ENCODE measurements at places on chromosomes 7 and 10.

DNA sequence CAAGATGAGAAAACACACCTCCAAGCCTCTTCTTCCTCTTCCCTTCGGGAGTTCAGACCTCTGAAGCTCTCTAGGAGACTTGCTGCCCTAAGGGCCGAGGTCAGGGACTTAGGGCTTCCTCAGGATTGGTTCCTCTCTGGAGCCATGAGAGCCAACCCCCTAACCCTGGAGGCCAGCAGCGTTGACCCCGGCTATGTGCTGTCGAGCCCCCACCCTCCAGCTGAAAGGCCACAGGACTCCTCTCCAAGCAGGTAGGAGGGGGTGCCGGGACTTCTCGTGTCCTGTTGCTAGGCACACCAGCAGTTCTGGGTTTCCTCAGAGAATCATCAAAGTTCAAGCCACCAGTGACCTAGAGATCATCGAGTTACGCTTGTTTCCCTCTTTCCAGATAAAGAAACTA, 87.4 kb downstream of the ARHGAP22 start:
- no peak for DNase-seq

DNA sequence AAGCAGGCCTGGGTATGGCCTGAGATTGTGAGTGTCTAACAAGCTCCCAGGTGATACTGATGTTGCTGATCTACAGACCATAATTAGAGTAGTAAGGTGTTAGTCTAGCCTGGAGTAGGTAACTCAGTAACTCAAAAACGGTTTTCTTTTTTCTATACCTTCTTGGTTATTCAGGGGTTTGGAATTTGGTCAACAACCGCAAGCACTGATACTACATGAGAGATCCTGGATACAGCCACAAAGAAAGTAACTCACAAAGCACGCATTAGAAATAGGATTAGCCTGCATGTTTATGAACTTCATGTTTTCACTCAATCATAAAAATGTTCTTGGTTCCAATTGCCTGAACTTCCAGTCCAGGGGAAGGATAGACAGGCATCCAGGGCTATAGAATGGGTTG, 803.5 kb downstream of the MAGI2 start:
- no peak for DNase-seq

GRCh38 chr10:5774987-5775620, 38.1 kb downstream of the GDI2 start:
- no peak for DNase-seq

DNA sequence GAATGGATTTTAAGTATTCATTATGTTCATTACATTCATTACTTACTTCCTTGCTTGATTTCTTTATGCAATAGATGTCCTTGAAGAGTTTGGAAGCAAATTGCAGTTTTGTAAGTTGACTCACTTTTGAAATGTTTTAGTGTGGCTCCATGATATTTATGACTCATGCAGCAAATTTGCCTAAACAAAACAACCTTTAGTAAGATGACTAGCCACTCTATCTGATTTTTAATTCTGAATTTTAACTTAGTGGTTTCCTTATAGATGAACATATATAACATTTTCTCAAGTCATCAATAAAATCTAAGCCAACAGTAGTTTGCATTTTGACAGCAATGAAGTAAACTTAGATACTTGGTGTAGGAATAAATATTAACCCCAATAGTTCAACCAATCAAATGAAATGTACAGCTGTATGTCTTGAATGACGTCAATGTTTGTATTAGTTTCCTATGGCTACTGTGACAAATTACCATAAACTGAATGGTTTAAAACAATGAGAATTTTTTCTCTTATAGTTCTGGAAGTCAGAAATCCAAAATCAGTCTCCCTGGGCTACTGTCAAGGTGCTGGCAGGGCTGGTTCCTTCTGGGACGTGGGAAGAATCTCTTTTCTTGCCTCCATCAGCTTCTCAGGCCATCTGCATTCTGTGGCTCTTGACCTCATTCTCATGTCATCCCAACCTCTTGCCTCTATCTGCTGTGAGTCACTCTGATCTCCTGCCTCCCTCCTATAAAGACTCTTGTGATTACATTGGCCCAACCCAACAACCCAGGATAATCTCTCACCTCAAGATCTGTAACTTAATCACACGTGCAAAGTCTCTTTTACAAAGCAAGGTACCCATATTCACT, 73.4 kb downstream of the AHR start:
- DNase-seq: no peak

All from activated naive CD4-positive, alpha-beta T cell treated with anti-CD3 and anti-CD28 coated beads, Interleukin-2, amount 50 U/mL, for 72 hours (primary cell).